ENCODE measurements at places on chromosomes 12 and 14. TPM values are rescaled to one million over a fixed set of nuclear protein-coding genes. Genes with fewer than 3 reads are reported as not detected.

The ZC2HC1C gene
- 1.5 TPM for total RNA-seq

The RPS6KA5 gene
- 2.4 TPM for total RNA-seq

The P2RX2 gene
- total RNA-seq = not detected

The ST8SIA1 gene
- total RNA-seq = 0.46 TPM

The TMTC1 gene
- total RNA-seq = 0.10 TPM

The RHEBL1 gene
- 5.9 TPM for total RNA-seq

The CCDC196 gene
- not detected for total RNA-seq

The AMDHD1 gene
- total RNA-seq = 0.37 TPM

The PTPN21 gene
- 10.9 TPM for total RNA-seq
